Stimulated activated CD8-positive, alpha-beta memory T cell treated with anti-CD3 and anti-CD28 coated beads, Interleukin-15, amount 100 ng/mL, for 24 hours (primary cell): ENCODE measurements at places on chromosomes 1 and 21.

DNA sequence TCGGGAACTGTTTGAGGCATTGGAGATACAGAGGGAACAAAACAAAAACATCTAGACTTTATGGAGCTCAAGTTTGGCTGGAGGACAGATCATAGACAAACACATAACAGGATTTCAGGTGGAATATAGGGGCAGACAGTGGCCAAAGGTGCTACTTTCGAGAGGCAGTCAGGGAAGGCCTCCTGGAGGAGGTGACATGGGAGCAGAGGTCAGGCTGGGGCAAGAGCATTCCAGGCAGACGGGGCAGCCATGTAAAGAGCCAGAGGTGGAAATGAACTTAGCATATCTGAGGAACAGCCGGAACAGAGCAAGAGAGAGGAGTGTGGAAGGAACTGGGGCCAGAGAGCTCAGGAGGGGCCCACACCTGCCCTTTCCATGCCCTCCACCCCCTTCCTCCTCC, 122.3 kb downstream of the DMRTB1 start:
- no peak for DNase-seq

DNA sequence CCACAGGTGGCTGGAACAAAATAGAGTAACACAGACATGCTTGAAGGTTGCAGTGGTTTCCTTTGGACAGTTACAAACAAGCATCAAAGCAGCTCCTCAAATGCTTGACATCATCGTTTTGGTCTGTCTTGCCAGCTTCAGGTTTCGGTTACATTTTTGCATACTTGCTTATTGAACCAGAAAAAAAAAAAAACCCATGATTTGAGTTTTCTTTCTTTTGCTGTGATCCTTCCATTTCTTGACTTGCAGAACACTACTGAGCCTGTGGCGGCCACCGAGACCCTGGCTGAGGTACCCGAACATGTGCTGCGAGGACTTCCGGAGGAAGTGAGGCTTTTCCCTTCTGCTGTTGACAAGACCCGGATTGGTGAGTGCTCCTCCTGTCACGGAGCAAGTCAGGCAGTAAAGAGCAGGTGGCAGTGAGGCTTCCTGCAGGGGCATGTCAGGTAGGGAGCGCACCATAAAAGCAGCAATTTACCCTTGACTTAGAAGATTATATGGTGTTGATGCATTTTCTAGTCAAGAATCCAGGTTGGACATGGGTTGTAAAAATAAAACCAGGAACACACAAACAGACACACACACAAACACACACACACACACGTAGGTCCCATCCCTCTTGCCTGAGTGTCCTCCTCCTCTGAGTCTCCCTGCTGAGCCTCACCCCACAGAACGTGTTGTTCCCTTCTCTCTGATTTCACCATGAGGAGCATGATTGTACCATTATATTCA, 30.9 kb downstream of the PRDM2 start:
- DNase-seq = peak; percentile 32

GRCh38 chr1:98749152-98749756, 87.7 kb downstream of the SNX7 start:
- no peak for DNase-seq

GRCh38 chr1:46592823-46593222, 11.2 kb downstream of the MKNK1 start:
- DNase-seq = no peak

DNA sequence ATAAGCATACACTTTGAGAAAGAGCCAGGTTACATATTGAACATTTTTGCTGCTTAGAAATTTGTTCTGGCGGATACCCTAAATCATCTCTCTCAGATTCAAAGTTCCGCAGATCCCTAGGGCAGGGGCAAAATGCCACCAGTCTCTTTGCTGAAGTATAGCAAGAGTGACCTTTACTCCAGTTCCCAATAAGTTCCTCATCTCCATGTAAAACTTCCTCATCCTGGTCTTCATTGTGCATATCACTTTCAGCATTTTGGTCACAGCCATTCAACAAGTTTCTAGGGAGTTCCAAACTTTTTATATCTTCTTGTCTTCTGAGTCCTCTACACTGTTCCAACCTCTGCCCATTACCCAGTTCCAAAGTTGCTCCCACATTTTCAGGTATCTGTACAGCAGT, 23.3 kb upstream of the LYPD8 start:
- DNase-seq = no peak

DNA sequence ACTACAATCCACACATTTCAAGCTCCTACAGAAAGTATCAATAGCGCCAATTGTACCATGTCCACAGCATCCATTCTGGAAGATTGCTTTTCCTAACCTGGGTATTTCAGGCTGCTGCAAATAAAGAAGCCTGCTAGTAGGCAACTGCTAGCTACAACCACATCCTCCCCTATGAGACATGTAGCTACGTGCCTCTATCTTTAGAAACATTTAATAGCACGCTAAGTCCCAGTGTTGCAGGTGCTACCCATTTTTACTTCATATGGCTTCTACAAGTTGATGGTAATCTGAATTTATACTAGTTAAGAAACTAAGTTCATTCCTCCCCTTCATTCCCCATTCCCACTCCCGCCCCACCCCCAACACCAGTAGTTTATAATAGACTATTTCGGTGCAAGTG, 7.4 kb upstream of the AMPD1 start:
- DNase-seq = no peak

DNA sequence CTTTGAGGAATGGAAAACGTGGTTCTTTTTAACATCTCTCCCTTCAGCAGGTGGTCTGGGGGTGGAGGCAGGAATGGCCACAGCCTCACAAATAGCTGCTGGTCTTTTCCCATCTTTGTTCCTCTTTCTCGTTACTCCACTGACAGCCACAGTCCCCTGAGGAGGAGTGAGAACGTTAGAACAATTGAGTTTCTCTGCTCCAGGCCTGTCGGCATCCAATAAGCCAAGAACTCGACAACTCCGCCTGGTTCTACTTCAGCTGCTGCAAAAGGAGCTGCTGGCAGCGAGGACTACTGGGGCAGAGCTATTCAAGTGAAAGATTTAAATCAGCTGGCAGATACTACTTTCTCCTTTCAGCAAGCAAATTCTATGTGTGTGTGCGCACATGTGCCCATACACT, 169.5 kb upstream of the GALNT2 start:
- DNase-seq = no peak

DNA sequence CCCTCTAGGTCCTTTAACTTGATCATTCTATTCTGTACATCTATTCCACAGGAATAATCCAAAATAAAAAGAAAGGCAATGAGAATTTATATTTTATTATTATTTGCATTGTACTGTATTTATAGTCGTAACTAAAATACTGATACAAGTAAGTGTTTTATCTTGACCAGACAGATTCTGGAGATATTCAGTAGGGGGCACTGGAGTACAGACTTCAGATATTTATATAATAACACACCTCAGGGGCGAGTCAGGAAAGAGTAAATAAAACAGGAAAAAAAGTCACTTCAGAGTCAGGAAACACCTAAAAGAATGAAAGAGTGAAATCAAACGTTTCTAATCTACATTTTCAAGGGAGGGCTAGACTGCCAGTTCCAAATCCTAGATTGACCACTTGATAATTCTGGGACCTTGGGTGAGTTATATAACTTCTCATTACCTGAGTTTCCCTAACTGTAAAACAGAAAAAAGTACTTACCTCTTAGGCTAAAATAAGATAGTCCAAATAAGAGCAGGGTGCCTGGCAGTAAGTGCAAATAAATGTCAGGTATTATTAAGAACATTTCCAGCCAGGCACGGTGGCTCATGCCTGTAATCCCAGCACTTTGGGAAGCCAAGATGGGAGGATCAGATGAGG, 31.1 kb upstream of the MTF1 start:
- no peak for DNase-seq

DNA sequence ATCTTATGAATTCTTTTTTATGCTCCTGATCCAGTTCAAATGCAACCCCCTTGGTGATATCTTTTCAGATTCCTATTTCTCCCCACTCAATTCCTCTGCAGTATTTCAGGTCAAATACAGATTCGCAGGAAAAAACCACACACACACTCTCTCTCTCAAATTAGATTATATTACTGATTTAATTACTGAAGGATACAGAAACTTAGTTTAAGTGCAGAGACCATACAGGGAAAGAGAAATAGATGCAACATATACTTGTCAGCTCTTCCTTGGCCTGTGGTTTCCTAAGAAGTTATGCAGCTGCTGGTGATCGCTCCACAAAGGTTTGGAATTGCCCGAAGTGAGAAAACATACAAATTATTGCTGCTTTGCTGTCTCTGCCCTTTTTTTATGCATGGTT, 400.9 kb downstream of the AGBL4 start:
- no peak for DNase-seq

GRCh38 chr1:47444562-47445465, 7.0 kb downstream of the FOXD2 start:
- no peak for DNase-seq

- no peak for DNase-seq
Observed at GRCh38 chr1:31586376-31587327, 10.3 kb downstream of the TINAGL1 start.

GRCh38 chr1:36715797-36716196, 233.1 kb upstream of the CSF3R start:
- no peak for DNase-seq

GRCh38 chr21:41770901-41771624, 4.2 kb upstream of the RIPK4 start:
- DNase-seq = no peak

- no peak for DNase-seq
Observed at GRCh38 chr1:61682891-61683290, 42.0 kb downstream of the TM2D1 start.

DNA sequence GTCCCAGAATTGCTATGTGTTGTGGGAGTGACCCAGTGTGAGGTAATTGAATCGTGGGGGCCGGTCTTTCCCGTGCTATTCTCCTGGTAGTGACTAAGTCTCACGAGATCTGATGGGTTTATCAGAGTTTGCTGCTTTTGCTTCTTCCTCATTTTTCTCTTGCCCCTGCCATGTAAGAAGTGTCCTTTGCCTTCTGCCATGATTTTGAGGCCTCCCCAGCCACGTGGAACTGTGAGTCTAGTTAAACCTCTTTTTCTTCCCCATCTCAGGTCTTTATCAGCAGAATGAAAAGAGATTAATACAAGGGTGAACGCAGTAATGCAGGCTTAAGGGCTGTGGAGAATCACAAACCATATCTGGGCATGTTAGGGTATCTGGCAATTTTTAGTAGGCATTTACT, 624.0 kb downstream of the USP25 start:
- DNase-seq = no peak

- DNase-seq = no peak
Observed at GRCh38 chr1:22500058-22500457, 48.4 kb downstream of the ZBTB40 start.

DNA sequence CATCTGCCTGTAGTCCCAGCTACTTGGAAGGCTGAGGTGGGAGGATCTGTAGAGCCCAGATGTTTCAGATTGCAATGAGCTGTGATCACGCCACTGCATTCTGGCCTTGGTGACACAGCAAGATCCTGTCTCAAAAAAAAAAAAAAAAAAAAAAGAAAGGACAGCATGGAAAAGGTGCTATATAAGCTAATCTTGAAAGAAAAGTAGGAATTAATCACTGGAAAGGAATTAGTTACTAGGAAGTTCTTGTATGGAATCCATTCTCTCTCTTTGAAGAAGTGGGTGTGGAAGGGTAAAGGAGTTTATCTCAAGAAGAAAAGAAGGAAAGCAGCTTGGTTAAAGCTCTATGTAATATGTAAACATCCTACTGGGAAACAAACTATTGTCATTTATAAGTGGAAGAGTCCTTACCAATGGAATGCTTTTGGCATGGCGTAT, 339.2 kb downstream of the DPYD start:
- no peak for DNase-seq
